ENCODE measurements at places on chromosomes 5 and 9.

GRCh38 chr9:127637322-127637847 lies 25.3 kb downstream of the STXBP1 start:
- no peak for DNase-seq

- DNase-seq = no peak
Measured at GRCh38 chr5:128021411-128021810, 62.2 kb upstream of the SLC12A2 start.

- no peak for DNase-seq
Measured at GRCh38 chr5:173782671-173783101, 105.5 kb upstream of the CPEB4 start.

DNA sequence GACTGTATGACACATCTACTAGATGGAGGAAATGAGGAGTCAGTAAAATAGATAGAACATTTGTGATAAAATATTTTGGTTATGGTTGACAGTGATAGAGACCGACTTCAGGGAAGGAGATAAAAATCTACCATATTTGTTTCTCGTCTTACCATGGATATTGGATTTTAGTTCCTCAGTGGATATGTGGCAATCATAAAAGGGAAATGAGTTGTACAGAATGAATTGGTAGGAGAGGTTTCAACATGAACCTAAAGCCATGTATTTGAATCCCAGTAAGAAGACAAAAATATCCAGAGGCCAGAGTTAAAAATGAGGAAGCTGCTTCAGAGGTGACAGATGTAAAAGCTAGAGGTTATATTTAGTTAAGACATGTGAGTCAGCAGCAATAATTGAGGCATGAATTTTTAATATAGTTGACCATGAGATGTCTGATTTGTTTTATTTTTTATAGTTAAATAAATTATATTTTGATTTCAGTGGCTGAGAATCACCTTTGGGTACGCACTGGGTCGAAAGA lies 480.4 kb upstream of the TUSC1 start:
- no peak for DNase-seq

- DNase-seq = no peak
Measured at GRCh38 chr5:36720688-36721087, 114.3 kb downstream of the SLC1A3 start.

- no peak for DNase-seq
Measured at GRCh38 chr5:128276537-128277216, 193.1 kb downstream of the SLC12A2 start.

DNA sequence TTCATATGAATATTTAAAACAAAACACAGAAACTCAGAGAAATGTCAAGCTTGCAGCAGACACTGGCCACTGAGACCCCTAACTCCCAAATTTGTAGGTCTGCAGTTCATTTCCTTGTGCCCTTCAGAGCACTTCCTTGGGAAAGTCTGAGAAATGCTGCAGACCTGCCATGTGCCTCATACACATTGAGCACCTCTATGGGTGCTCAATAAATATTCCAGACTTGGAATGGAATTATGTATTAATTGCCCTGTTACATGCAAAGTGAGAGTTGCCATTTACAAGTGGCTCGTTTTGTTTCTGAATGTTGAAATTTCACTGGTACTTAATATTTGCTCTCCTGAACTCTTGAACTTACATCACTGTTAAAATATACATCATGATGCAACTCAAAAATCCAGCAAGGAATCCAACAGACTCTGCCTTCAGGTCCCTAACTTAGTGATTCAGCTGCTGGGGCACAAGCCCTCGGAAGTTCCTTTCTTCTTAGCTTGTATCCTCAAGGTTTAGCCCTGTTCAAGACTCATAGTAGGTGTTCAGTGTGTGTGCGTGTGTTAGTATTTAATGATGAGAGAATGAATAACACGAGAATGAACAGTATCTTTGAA lies 90.6 kb downstream of the PTCD2 start:
- DNase-seq = no peak

DNA sequence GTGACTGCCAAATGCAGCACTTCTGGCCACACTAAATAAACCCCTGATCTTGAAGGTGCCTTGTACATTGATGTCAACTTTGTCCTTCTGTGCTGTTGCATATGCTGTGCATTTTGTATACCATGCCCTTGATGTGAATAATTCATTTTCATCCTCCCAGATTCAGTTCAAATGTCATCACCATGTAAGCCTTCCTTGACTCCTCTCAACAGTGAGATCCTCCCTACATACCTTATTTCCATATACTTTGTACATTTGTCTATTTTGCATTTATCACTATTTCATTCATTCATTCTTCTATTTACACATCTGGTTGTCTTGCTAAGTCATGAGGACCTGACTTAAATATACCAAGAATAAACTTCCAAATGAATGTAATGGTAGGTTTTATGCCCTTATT lies 273.2 kb upstream of the EFNA5 start:
- no peak for DNase-seq

DNA sequence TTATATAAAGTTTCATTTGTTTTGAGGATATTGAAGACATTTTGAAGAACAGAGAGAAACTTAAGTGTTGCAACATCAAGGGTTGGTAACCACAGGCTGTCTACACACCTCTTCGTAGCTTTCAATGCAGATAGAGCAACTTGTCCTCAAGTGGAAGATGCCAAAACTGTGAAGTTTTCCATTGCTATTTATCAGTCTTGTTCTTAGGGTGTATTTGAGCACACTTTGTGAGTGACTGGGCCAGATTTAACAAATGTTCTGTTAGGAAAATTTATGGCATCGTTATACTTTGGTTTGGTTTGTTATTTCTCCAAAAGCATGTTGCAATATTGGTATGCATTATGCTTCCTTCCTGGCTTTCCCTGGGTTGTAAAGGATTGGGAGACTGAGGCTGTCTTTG lies 31.6 kb downstream of the NNT start:
- no peak for DNase-seq

- DNase-seq = no peak
Measured at GRCh38 chr9:86041311-86041741, 58.0 kb downstream of the GOLM1 start.

DNA sequence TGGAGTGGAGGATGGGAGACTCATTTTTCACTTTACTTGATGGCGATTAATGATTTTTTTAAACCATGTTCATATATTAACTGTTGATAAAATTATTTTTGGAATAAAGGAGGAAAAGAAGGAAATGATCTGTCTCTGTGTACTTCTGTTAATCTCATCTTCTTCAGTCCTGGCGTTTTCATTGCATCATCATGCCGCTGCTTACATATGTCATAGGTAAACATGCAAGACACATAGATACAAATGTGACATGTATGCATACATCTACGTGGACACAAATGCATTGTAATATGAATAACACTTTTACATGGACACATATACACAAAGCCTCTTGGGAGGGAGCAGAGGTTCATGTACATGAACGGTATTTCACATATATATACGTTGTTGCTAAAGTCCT lies 10.0 kb downstream of the TMEM174 start:
- no peak for DNase-seq

- no peak for DNase-seq
Measured at GRCh38 chr5:43140286-43140685, 19.6 kb downstream of the ZNF131 start.

- no peak for DNase-seq
Measured at GRCh38 chr5:30438785-30439184, 754.7 kb upstream of the CDH6 start.

GRCh38 chr5:77935506-77936364 lies 159.6 kb upstream of the TBCA start:
- peak; percentile 60 for DNase-seq

- no peak for DNase-seq
Measured at GRCh38 chr5:42745856-42746255, 10.8 kb upstream of the CCDC152 start.

- DNase-seq = no peak
Measured at GRCh38 chr5:98904780-98905179, 24.0 kb downstream of the CHD1 start.

GRCh38 chr9:14312719-14313377 lies 1.1 kb downstream of the NFIB start:
- DNase-seq = no peak

DNA sequence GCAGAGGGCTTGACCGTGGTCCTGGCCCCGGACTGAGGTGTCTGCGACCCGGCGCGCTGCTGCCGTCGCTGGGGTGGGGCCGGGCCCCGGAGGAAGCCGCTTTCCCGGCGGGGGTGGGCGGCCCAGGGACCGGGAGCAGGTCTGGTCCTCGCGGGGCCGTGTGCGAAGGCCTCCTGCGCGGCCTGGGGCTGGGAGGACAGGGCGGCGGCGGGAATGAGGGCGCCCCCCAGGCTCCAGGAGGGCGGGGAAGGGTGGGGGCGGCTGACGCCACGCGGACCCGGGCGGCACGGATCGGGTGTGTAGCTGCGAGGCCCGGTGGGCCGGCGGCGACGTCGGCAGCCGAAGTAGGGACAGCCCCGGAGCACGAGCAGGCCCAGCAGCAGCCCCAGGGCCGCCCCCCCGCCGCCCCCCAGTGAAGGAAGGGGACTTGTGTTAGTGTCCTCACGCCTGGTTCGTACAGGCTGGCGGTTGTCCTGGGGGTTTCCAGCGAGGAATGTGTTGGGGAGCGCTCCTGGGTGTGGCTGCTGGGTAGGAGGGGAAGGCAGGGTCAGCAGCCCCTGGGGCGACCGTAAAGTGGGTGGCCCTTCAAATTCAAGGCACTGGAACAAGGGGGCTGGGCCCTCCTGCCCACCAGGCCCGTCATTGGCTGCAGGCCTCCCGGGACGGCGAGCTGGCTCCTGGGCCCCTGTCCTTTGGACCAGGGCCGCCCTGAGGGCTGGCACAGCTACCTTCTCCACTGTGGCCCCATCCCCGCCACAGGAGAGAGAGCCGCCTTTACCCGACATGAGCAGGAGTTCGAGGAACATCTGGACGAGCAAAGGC lies 597 bp upstream of the TMEM250 start:
- DNase-seq = peak; percentile 52

DNA sequence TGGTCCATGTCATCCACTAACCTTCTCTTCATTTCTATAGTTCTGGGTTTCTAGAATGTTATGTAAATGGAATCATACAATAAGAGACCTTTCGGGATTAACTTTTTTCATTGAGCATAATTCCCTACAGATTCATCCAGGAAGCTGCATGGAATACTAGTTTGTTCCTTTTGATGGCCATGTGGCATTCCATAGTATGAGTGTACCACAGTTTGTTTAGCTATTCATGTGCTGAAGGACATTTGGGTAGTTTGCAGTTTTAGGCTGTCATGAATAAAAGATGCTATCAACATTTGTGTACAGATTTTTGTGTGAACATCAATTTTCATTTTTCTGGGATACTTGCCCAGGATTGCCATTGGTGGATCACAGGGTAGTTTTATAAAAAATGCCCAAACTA lies 6.8 kb upstream of the SPTLC1 start:
- no peak for DNase-seq

DNA sequence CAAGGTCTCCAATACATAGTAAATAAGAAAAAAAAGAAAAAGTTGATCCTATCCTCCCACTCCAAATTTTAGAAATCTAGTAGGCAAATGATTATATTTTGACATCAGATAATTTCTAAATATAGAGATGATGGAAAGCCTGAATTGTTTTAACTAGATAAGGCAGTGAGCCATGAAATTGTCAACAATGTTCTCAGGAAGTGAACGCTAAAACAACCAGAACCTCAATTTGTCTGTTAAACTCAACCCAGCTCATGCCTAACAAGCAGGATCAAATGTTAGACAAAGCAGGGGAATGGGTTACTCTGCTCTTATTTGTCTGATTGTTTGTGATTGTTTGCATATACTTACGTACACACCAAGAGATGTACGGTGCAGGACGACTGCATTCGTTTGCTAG lies 49.2 kb downstream of the ESM1 start:
- no peak for DNase-seq

DNA sequence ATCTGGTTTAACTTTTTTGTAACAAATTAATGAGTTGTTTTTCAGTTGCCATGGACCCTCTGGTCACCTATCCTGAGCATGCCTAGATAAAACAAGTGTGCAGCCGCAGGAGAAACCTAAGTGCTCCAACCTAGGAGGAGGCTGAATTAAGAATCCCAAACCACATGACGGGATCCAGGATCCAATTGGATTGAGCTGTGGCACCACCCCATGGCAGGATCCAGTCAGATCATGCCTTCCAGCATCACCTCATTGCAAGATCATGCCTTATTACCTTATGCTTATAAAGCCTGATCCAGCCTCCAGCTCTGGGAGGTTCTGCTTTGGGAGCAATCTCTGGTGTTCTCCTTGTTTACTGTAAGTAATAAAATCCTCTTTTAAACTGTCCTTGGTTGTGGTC lies 662.0 kb downstream of the TLR4 start:
- no peak for DNase-seq

- DNase-seq = no peak
Measured at GRCh38 chr5:2142456-2142954, 259.8 kb upstream of the IRX4 start.

- no peak for DNase-seq
Measured at GRCh38 chr5:156471893-156472292, 144.9 kb downstream of the SGCD start.

GRCh38 chr5:113804943-113805342 lies 291.4 kb downstream of the YTHDC2 start:
- no peak for DNase-seq

DNA sequence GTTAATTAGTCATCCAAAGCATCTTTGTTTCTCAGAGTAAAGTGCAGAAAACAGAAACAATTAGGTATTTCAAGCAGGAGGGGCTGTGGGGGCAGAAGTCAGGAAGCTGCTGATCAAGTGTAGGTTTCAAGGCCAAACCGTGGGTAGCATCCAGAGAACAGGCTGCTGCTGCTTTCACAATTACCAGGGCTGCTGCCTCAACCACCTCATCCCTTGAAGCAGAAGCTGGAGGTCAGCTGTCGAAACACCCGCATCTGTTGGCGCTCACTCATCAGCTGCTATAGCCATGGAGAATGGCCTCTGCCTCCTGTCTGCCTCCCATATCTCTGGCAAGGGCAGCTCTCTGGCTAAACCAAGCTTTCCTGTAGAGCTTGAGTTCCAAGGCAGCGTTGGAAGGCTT lies 122.9 kb upstream of the OSMR start:
- DNase-seq = no peak

DNA sequence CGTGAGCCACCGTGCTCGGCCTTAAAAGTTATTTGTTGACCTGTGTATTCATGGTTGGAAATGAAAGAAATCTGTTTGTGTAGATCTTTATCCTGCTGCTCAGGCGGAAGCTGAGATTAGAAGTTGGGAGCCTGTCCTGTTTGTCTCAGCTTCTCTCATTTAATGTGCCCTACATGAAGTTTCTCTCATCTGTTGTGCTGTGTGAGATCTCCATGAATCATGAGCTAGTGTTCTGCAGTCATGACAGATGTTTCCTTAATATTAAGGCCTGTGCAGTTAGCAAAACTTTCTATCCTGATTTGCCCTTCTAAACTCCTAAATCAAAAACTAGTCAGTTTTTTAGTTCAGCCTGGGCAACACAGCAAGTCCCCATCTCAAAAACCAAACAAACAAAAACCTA lies 59.5 kb downstream of the FAM78A start:
- no peak for DNase-seq
